ENCODE measurements at places on chromosomes 12 and 14.

- no peak for DNase-seq
Observed at GRCh38 chr12:51365276-51365675, 18.8 kb upstream of the CELA1 start.

GRCh38 chr12:107238296-107238695 is 144.9 kb upstream of the CRY1 start:
- no peak for DNase-seq

DNA sequence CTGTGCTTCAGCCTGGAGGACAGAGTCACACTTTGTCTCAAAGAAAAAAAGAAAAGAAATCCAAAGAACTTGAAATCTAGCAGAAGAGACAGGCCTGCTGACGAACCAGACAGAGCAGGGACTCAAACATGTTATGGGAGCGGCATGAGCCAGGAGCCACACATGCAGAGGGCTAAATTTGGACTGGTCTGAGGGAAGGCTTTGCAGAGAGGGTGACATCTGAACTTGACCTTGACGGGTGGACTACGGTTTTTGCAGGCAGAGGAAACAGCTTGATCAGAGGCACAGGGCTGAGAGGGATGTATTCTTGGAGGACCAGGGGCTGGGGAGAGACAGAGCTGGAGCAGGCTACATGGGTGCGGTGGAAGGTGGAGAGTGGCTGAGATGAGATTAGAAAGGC is 20.5 kb upstream of the SLC24A4 start:
- DNase-seq: no peak

GRCh38 chr12:103505371-103506236 is 9.8 kb upstream of the C12orf42 start:
- no peak for DNase-seq

- DNase-seq: no peak
Observed at GRCh38 chr12:40336573-40337199, 111.9 kb downstream of the LRRK2 start.

- no peak for DNase-seq
Observed at GRCh38 chr12:72082986-72083820, 144.6 kb downstream of the TPH2 start.

- DNase-seq: no peak
Observed at GRCh38 chr14:99391671-99392070, 89.0 kb downstream of the SETD3 start.

GRCh38 chr14:90531497-90531896 is 134.7 kb downstream of the CALM1 start:
- DNase-seq: no peak

GRCh38 chr14:53458368-53458814 is 305.3 kb upstream of the DDHD1 start:
- no peak for DNase-seq

DNA sequence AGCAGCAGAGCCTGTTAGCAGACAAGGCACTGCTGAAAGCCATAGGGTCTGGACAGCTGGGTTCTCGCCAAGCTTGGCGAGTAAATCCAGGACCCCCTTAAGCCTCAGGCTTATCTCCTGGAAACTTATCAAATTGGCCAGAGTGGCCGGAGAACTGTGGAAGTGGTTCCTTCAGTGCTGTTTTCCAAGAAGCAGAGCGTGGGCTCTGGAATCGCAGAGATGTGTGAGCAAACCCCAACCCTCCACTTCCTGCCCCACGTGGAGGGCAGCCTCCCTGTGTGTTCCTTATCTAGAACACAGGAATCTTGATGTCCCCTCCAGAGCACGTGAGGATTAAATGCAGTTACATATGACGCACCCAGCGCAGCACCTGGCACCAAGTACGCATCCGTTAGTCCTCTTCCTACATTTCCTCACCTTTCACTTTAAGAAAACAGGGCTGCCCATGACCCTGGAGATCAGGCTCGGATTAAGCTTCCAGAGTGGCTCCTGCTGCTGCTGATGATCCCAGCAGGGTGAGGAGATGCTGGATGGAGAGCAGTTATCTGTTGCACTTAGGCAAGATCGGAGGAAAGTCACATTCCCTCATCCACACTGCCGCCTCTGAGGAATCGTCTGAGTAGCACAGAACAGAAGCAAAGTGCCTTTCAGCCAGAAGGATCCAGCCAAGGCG is 35.0 kb downstream of the MMAB start:
- no peak for DNase-seq

DNA sequence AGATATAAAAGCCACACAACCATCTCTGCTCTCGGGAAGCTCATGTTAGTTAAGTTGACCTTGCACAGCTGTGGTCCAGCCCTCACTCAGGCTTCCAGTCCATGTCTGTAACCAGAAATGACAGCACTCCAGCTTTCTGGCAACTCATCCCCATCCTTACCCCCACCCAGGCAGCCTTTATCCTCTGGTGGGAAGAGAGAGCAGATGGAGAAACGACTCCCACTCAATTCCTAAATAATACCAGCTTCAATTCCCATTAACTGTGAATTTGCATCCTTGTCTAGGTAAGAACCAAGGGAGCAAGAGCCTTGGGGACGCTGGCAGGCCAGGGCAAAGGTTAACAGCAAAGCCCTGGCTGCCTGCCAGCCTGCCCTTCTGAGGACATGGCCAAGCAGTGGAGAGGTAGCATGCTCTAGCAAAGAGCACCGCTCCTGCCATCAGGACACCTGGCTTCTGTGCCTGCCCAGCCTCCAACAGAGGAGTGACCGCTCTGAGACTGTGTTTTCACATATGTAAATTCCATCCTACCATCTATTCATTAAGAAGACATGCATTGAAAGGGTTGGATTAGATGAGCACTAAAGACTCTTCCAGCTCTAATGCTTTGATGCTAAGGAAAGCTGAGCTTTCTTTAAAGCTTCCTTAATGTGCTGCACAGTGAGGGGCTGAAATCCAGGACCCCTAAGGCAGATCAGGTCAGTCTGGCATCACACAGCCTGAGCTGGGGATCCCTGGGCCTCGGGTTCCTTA is 236.1 kb downstream of the GRIN2B start:
- DNase-seq: no peak

DNA sequence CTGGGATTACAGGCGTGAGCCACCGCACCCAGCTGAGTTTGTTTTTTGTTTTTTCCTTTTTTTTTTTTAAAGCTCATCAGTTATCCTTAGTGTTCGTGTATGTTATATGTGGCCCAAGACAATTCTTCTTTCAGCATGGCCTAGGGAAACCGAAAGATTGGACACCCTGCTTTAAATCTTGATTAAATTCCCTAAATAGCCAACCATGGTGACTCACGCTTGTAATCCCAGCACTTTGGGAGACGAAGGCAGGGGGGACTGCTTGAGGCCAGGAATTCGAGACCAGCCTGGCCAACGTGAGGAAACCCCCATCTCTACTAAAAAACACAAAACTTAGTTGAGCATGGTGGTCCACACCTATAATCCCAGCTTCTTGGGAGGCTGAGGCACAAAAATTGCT is 131.1 kb downstream of the MED13L start:
- no peak for DNase-seq

DNA sequence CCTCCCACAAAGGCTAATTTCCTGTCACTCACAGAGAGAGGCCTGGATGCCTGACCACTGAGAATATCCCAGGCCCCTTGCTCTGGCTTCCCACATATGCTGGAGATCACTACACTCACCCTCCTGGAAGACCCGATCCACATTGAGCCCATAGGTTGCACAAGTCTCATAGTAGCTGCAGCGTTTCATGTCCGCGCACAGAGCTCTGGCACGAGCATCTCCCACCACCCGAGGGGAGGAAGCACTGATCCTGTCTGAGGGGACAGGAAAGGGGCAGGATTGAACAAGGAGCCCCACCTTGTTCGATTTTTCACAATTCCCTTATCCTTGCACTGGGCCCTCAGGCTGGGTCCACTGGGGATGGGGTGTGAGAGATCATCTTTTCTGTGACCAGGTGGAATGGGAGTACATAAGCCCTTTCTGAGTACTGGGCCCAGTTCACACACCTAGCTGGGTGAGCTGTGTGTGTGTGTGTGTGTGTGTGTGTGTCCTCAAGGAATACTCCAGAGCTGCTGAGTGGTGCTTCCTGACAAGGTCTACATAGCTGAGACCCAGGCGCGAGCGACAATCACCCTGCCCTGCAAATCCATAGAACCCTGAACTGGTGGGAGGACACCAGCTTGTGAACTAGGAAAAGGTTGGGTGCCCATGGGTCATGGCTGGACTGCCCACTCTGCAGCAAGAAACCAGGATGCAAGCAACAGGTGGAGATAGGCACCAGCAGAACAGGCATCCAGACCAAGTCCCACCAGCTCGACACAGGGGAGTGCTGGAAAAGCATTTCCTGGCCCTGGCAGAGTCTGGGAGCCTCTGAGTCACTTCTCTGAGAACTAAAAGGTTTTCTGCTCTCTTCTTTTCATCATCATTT is 5.6 kb downstream of the AGAP2 start:
- DNase-seq: no peak

GRCh38 chr14:101776344-101776743 is 14.8 kb downstream of the PPP2R5C start:
- DNase-seq: no peak

- DNase-seq: no peak
Observed at GRCh38 chr14:106044515-106044914, 518.1 kb downstream of the TMEM121 start.

GRCh38 chr14:25050269-25051150 is 563 bp upstream of the STXBP6 start:
- no peak for DNase-seq

- DNase-seq: no peak
Observed at GRCh38 chr12:77678621-77679020, 152.1 kb upstream of the NAV3 start.

DNA sequence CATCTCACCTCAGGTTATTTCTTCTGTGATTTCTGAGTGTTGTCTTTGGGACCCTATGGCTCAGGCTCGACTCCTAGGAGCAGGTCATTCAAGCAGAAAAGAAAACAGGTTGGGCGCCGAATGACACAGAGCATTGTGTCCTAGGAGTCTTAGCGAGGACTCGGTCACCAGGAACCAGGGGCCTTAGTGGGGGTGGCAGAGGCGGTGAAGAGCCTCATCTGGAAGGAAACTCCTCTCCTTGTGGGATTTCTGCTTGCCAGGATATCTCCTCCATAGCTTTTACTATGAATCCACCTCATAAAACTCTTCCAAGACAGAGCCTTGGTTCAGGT is 630 bp downstream of the PLEKHH1 start:
- no peak for DNase-seq

DNA sequence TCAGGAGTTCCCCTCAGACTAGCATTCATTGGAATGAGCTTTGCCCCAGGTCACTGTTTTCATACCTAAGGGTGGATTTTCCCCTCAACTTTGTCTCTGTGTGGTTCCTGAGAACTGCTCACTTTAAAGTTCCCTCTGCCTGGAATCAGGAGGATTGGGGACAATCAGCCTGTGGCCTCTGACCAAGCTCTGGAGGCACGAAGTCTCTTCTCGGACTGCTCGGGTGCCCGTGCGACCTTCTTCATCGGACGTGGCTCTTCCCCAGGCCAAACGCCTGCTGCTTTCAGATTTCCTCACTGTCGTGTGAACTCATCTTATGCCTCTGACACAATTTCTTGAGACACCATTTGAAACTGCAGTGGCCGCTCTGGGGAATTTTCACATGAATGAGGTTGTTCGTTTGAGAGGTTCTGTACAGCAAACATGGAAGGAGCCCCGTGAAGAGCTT is 153.7 kb upstream of the PZP start:
- no peak for DNase-seq

GRCh38 chr14:88929656-88930436 is 105.4 kb downstream of the TTC8 start:
- DNase-seq: no peak

DNA sequence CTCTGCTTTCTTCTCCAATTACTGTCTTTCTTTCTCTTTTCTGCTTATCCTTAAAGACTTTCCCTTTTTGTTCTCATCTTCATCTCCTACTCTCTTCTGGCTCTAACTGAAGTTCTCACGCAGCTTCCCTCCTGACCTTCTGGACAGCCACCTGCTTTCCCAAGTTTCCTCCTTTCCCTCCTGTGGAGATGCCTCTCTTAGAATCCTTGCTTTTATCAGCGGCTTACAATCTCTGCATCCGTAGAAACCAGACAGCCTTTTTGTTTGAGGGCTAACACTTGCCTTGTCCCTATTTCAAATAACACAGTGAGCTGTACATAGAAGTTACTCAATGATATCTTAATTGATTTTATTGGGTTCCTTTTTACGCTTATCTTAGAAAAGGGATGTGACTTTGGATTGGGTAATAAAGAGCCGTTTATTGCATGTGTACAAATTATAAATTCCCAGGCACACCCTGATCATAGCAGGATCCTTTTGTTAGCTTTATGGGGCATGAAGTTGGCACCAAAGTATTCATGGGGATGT is 2.1 kb upstream of the LGALS3 start:
- no peak for DNase-seq

GRCh38 chr12:66417217-66417616 is 114.9 kb downstream of the HELB start:
- no peak for DNase-seq

GRCh38 chr12:77054851-77055250 is 10.5 kb downstream of the E2F7 start:
- DNase-seq: no peak

Measured in stimulated activated CD8-positive, alpha-beta memory T cell treated with anti-CD3 and anti-CD28 coated beads, Interleukin-12 subunit alpha, Interleukin-12 subunit beta, amount 100 ng/mL, for 1 hour (primary cell).